Lung (tissue), 17 donors: ENCODE measurements at places on chromosomes 1 and 21. TPM values are rescaled to one million over a fixed set of nuclear protein-coding genes. Genes with fewer than 3 reads are reported as not detected.

- H3K4me3 ChIP-seq, result no peak overlapping the region
- no peaks in the 10 kb centered on the region for H3K4me1 ChIP-seq
- DNase-seq, result no peak
- H3K36me3 ChIP-seq, result no peaks in the 10 kb centered on the region
- H3K27ac ChIP-seq, result no peak overlapping the region
These were observed 113.5 kb downstream of the GABPA start for GRCh38 chr21:25848309-25848708.

DNA sequence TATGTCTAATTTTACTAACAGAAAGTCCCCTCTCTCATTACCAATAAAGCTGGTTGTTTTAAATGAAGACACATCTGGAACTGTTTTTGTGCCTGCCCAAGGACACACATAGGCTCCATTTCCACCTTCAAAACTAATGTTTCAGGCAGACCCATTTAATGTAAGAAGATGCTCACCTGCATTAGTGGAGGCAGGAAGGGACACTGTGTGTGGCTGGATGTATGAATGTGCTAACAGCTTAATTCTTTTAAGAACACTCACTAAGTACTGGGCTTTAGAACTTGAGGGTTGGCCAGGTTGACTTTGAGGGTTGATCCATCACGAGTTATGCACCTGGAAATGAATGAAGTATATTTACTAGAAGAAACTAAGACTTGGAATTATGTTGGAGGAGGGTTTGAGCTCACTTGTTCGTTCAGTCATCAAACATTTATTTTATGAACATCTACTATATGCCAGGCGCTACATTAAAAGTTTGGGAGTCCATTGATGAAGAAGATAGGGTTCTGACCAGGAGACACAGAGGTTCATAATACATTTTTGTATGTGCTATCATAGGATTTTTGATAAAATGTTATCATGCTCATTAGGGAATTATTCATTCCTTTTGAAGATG lies 5.4 kb downstream of the JUN start:
- no peaks in the 10 kb centered on the region for H3K36me3 ChIP-seq
- no peak overlapping the region for H3K4me3 ChIP-seq
- H3K4me1 ChIP-seq, result peaks cover 6% of the 10 kb centered on the region
- no peak for DNase-seq
- H3K27me3 ChIP-seq, result no peaks in the 10 kb centered on the region

Gene MYBPHL
- polyA plus RNA-seq, result 0.34 TPM

DNA sequence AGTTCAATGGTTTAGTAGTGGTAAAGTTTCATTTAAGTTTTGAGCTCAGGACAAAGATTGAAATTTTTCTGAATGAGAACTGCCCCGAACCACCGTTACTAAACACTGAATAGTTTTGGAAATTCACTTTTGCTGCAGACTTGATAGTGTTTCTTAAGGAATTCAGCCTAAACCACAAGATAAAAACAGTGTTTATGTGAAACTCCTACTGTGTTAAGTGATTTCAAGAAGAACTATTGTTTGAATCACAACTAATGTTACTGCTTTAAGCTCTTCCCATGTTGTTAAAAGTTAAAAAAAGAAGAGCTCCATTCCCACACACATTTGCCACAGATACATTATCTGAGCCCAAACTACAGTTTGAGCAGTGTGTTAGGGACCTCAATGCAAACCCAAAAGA lies 159.2 kb downstream of the DYRK1A start:
- no peaks in the 10 kb centered on the region for H3K36me3 ChIP-seq
- no peaks in the 10 kb centered on the region for H3K4me1 ChIP-seq
- no peak for DNase-seq

- no peaks in the 10 kb centered on the region for H3K36me3 ChIP-seq
- peaks cover 2% of the 10 kb centered on the region for H3K4me1 ChIP-seq
- no peak for DNase-seq
- H3K4me3 ChIP-seq, result no peak overlapping the region
- H3K27me3 ChIP-seq, result no peaks in the 10 kb centered on the region
- peak overlapping the region; percentile 0 for H3K27ac ChIP-seq
These were observed 96.9 kb downstream of the NEK7 start for GRCh38 chr1:198253668-198254067.

Gene FCGR3A
- polyA plus RNA-seq, result 211 TPM

DNA sequence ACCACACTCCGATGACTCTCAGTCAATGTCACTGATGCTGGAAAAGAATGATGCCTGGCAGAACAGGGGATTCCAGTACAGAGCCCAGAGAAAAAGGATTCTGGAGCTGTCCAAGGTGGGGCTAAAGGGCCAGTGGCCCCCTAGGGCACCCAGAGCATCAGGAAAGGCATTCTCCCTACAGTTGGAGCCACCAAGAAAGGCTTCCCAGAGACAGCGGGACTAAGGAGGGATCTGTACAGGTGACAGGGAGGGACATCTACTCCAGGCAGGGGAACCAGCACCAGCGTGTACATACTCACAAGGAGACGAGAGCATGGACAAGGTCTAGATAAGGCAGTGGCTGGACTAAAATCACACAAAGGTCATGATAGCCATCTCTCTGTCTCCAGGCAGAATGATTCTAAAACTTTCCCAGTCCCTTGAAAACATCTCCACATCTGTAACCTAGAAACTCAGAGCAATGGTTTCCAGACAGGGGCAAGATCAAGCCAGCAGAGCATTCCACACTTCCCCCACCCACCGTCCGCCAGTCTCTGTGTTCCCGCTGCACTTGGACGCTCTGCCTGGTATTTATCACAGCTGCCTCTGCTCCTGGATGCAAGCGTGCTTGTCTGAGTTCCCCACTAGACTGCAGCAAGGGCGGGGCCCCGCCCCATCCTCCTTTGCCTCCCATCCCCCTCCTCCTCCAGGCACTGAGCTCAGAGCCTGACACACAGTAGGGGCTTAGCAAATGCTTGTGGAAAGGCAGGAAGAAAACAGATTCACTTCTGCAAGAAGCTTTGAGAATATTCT lies 111.6 kb upstream of the ZC3H12A start:
- H3K36me3 ChIP-seq, result no peaks in the 10 kb centered on the region
- H3K4me1 ChIP-seq, result no peaks in the 10 kb centered on the region
- H3K4me3 ChIP-seq, result no peak overlapping the region
- no peak overlapping the region for H3K27ac ChIP-seq
- no peaks in the 10 kb centered on the region for H3K27me3 ChIP-seq

DNA sequence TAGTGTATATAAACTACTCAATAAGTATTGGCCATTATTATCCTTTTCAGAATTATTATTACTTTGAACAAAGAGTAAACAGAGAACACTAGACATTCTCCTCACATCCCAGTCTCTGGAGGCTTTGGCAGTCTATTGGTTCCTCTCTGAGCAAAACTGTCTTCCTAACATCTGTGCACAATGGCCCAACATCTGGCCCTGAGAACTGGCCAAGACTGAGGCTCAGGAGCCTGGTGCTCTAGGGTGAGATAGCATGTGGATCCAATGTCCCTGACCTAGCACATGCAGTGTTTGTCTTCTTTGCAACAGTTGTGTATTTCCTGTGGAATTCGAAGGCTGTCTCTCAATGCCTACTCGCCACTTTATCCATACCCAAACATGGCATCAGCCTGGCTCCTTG lies 313.2 kb upstream of the KAZN start:
- no peaks in the 10 kb centered on the region for H3K36me3 ChIP-seq
- no peaks in the 10 kb centered on the region for H3K27me3 ChIP-seq
- no peak for DNase-seq
- H3K27ac ChIP-seq, result no peak overlapping the region
- H3K4me3 ChIP-seq, result no peak overlapping the region

DNA sequence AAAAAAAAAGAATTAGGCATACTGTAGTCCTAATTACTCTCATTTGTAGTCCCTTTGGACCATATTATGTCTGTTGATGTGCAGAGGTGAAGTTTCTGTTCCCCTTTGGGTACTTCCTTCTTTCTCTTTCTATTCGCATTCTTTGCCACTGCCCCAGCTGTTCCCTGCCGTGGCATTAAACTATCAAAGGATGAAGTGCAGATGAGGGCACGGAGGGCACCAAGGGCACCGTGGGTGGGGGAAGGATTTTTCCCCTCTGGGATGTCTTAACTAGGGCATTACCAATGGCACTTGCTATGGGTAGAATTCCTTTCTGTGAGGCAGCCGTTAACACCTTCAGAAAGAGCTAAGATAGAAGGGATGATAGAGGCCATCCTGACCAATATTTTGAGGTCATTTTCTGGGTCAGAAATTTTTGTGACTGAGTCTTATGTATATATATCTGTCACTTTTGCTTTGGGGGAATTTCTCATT lies 4.9 kb upstream of the MAPKAPK2 start:
- H3K27me3 ChIP-seq, result no peaks in the 10 kb centered on the region
- H3K4me1 ChIP-seq, result peaks cover 5% of the 10 kb centered on the region
- no peaks in the 10 kb centered on the region for H3K36me3 ChIP-seq

- no peak overlapping the region for H3K4me3 ChIP-seq
- H3K27me3 ChIP-seq, result no peaks in the 10 kb centered on the region
These were observed 71.9 kb downstream of the ZSWIM5 start for GRCh38 chr1:45134461-45134873.

DNA sequence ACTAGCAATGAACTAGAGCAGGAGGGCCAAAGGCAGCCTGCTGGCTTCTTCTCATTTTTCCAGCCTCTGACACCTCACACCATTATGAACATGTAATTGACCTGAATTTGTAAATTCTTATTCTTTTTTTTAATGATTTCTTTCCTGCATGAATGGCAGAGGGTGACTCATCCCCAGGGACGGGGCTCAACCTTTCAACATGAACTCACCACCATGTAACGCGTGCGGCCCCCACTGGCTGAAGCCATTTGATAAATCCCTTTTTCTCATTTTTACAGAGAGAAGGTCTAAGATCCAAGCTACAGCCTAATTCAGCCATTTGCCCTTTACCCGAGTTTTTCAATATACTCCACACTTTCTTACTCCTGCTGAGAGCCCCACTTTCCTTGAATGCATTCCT lies 9.3 kb upstream of the ETS2 start:
- H3K36me3 ChIP-seq, result no peaks in the 10 kb centered on the region
- H3K27me3 ChIP-seq, result no peaks in the 10 kb centered on the region
- no peak for DNase-seq
- H3K4me1 ChIP-seq, result no peaks in the 10 kb centered on the region
- H3K4me3 ChIP-seq, result no peak overlapping the region

Gene DHDDS
- 22.6 TPM for polyA plus RNA-seq

Gene PLEKHA6
- 0.88 TPM for polyA plus RNA-seq

Gene F5
- 5.3 TPM for polyA plus RNA-seq

- no peak overlapping the region for H3K4me3 ChIP-seq
- no peak for DNase-seq
- H3K4me1 ChIP-seq, result peaks cover 4% of the 10 kb centered on the region
- H3K36me3 ChIP-seq, result no peaks in the 10 kb centered on the region
- H3K27ac ChIP-seq, result no peak overlapping the region
These were observed 144.8 kb downstream of the ST6GALNAC3 start for GRCh38 chr1:76219366-76219818.

- H3K4me1 ChIP-seq, result no peaks in the 10 kb centered on the region
- H3K4me3 ChIP-seq, result no peak overlapping the region
- no peak overlapping the region for H3K27ac ChIP-seq
- no peaks in the 10 kb centered on the region for H3K36me3 ChIP-seq
- H3K27me3 ChIP-seq, result no peaks in the 10 kb centered on the region
These were observed 880.6 kb downstream of the BRINP3 start for GRCh38 chr1:189597083-189597482.

Gene USF1
- polyA plus RNA-seq, result 95.1 TPM

DNA sequence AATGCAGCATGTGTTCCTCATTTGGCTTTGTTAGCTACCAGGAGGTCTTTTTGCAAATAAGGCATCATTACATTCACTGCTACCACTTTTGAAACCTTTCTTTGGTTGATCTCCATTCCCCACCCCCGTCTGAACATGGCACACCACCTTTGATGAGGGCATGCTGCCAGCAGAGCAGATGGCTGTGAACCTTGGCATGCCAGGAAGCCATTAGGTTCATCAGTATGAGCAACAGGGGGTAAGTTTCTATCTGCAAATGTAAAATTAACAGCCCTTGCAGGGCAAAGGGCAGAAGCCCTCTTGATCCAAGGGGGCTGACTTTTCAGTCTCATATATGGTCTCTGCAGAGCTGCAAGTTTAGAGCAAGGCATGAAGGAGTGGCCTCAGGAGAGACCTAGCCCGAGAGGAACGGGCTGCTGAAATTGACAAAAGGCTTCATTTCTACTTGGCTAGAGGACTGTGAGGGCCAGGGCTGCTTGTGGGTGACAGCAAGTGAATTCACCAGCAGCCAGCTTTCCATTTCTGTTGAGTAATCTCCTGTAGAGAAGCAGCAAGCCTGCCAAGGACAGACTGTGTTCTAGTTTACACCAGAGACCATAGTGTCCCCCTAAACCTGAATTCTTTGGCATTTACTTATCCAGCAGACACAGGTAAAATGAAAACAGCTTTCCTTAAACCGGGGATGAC lies 127.9 kb downstream of the ZNF326 start:
- H3K4me3 ChIP-seq, result no peak overlapping the region
- H3K36me3 ChIP-seq, result no peaks in the 10 kb centered on the region
- no peaks in the 10 kb centered on the region for H3K4me1 ChIP-seq
- no peaks in the 10 kb centered on the region for H3K27me3 ChIP-seq

DNA sequence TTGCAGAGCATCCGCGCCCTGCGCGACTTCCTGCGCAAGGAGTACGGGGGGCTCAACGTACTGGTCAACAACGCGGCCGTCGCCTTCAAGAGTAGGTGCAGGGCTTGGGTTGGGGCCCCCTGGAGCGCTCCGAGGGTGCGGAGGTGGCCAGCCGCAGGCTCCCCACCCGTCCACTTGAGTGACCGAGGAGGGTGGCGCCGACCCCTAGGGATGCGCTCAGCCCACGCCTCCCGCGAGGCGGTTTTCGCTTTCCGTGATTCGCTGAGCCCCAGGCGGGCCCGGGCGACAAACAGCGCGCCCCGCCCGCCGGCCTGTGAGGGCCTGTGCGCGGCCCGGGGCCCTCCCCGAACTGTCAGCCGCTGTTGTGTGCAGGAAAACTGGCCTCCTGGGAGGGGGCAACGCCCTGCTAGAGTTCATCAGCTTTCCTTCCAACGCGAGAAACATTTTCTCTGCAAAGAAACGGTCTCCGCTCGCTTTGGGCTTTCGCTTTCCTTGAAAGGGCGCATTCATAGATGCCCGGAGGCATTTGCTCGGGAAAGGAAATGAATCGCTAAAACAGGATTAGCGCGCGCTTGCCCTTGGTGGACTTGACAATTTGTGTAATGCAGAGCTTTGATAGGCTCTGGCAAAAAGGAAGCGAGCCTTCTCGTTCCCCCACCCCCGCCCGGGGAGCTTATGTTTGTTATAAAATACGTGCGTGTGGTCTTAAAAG lies 668 bp downstream of the CBR3 start:
- peak; percentile 71 for DNase-seq
- H3K36me3 ChIP-seq, result no peaks in the 10 kb centered on the region
- peak overlapping the region; percentile 86 for H3K27ac ChIP-seq
- peak overlapping the region; percentile 41 for H3K4me3 ChIP-seq

Gene COL24A1
- polyA plus RNA-seq, result 0.41 TPM

DNA sequence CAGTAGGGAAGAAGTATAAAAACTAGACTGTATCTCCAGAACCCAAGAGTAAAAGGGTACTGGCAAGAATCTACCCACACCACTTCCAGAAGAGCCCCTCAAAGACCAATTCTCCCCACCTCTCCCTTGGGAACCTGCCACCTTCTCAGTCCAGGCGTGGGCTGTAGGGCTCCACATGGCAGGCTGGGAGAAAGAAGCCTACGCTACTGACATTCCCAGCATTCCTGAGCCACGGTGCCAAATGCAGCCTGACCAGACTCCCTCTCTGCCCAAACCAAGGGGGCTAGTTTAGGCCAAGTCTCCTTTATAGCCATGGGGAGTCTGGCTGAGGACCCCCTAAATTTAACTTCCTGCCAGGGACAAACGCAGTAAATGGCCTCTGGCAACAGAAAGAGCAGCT lies 2.0 kb downstream of the UBE2Q1 start:
- no peaks in the 10 kb centered on the region for H3K27me3 ChIP-seq
- H3K36me3 ChIP-seq, result peaks cover 32% of the 10 kb centered on the region
- no peak overlapping the region for H3K4me3 ChIP-seq

Gene KCNN3
- polyA plus RNA-seq, result 0.55 TPM

GRCh38 chr1:185965870-185966269 lies 231.7 kb downstream of the HMCN1 start:
- H3K4me1 ChIP-seq, result peaks cover 4% of the 10 kb centered on the region
- H3K36me3 ChIP-seq, result no peaks in the 10 kb centered on the region
- H3K27me3 ChIP-seq, result no peaks in the 10 kb centered on the region
- DNase-seq, result no peak
